ENCODE measurements at places on chromosomes 16 and 17.

- DNase-seq: no peak
These were observed 21.2 kb upstream of the GCSH start for GRCh38 chr16:81117436-81117835.

DNA sequence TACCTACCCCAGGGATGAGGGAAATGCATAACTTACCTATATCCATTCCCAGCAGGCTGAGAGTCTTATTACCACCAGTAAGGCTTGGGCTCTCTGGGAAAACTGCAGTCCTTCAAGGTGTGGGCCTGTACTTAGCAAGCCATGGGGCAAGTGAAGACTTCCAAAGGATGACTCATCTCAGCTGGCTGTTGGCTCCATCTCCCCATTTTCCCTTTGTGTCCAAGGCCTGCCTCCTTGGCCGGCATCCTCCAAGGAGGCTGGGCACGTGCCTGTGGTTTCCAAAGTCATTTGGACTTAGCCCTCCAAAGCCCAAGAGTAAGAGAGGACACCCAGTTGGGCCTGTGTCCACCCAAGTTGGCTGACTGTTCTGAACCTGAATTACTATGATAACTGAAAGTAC lies 89.8 kb downstream of the TMEM100 start:
- DNase-seq: no peak

DNA sequence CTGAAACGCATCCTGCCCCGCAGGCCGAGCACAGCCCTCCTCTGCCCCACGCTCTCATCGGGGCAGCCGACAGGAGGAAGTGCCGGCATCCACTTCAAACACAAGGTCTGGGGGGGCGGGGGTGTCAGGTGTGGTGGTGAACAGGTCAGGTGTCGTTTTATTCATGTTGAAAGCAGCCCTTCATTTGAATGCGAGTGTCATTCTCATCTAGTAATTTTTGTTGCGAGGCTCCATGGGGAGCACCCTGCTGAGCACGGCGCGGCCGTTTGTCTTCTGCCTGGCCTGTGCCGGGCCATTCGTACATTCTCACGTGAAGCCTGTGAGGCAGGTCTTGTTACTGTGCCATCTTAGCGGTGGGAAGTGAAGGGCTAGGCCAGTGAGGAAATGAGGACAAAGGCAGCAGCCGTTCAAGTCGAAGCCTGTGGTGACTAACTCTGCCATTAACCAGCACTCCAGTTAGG lies 1.9 kb downstream of the ACSF3 start:
- no peak for DNase-seq

GRCh38 chr16:10312784-10313724 lies 72.8 kb upstream of the ATF7IP2 start:
- DNase-seq: no peak

- DNase-seq: no peak
These were observed at the start of gene HBZ for GRCh38 chr16:152141-153128. TSS of gene HBZ (plus strand) at chr16:152644. CDS start at chr16:152910, 266 bp downstream.

- DNase-seq: no peak
These were observed 2.8 kb downstream of the RECQL5 start for GRCh38 chr17:75664099-75664549.

DNA sequence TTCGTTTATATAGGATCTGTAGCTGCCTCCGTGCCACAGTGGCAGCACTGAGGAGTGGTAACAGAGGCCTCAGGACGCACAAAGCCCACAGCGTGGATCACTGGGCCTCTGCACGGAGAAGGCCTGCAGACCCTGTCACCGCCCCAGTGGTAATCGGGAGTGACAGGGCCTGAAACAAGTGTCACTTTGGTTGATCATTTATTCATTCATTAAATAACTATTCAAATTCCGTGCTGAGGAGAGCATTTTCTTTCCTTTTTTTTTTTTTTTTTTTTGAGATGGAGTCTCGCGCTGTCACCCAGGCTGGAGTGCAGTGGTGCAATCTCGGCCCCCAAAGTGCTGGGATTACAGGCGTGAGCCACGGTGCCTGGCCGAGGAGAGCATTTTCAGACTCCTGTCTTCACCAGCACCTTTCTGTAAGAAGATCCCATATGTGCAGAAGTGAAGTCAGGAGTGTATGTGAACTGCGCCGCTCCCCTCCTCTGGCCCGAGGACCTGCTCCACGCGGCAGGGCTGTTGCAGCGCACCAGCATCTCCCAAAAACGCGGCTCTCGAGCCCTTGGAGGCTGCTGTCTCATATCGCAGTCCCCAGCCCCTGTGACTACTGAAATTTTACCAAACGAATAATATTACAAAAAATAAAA lies 44.9 kb upstream of the TRAP1 start:
- DNase-seq: no peak

- DNase-seq: no peak
These were observed 220.5 kb downstream of the C16orf78 start for GRCh38 chr16:49594153-49594552.

- no peak for DNase-seq
These were observed 33.7 kb downstream of the RGS9 start for GRCh38 chr17:65170839-65171238.

DNA sequence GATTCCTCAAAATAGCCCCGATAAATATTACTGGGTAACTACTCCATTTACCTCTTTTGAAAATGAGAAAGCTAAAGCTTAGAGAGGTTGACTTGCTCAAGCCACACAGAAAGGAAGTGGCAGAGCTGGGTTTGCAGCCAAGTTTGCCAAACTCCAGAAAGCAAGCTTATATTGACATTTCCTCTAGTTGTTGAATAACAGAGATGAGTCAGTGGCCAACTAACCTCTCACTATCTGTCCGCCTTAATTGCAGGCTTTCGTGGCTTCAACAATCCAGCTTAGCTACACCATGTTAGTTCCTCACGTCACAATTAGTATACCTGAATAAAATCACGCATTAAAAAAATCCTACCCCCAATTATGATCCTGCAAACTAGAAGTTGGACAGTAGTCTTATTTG lies 151.7 kb downstream of the CNTNAP4 start:
- DNase-seq: no peak

DNA sequence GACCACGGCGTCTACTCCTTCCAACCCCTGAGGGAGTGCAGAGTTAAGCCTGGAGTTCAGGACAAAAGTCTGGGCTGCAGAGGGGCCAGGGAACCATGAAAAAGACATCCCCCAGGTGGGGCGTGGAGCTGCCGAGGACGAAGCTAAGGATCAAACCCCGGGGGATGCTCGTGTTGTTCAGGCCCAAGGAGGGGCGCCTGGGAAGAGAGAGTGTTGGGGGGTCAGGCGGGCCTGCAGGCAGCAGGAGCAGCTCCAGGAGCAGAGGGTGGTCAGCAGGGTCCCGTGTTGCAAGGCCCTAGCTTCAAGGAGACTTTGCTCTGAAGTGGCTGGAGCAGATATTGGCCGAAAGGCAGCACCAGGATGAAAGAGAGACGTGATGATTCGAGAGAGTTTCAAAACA lies 26.7 kb downstream of the NECAB2 start:
- no peak for DNase-seq

DNA sequence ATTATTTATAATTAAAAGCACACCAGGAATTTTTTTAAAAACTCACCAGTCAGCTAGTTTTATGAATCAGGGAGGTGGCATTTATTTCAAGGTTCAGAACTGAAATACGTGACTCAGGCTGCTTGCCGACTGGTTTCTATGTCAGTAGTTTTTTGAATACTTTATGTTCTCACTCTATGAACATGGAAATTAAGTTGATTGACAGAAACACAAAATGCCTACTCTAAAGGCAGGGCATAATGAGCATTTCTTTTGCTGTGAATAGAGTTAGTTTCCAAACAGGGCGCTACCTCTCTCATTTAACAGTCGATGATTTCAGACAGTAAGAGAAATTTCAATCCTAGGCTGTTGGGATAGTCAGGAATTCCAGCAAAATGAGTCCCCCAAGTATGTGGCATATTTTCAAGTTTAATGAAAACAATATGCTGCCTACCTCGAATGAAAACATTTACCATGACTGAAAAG lies 6.7 kb downstream of the HS3ST3B1 start:
- DNase-seq: no peak

GRCh38 chr16:6643080-6643686 lies 689.5 kb upstream of the RBFOX1 start:
- no peak for DNase-seq

- no peak for DNase-seq
These were observed 1.0 kb upstream of the CDH16 start for GRCh38 chr16:66919569-66920298.

GRCh38 chr16:25855818-25856217 lies 164.1 kb downstream of the HS3ST4 start:
- no peak for DNase-seq

GRCh38 chr16:88924834-88925539 lies 52.0 kb downstream of the CBFA2T3 start:
- DNase-seq: peak; percentile 100

DNA sequence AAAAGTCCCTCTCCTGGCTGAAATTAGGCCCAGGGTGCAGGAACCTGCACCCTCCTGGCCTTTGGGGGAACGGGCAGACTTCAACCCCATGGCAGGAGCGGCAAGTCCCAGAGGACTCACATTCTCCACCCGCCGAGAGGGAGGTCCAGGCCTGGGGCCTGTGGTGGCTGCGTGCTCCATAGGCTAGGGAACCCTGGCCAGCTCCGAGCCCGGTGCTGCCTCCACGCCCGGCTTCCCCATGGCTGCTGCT lies 130 bp downstream of the CCDC78 start:
- DNase-seq: no peak

DNA sequence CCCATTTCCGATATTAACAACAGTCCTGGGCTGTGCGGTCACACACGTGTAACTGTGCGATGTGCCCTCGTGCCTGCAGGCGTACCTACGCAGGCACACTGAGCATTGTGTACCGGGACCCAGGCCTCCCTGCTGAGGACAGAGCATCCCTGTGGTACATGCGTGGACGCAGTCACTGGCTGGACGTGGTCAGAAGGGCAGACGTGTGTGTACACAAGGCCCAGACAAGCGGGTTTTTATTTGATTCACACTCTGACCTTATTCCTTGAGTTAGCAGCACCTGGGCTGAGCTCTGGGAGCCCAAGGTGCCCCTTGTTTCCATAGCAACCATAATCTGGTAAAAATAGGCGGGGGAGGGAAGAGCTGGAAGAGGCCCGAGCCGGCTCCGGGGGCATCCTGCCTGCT lies 19.5 kb downstream of the RAP1GAP2 start:
- DNase-seq: no peak

DNA sequence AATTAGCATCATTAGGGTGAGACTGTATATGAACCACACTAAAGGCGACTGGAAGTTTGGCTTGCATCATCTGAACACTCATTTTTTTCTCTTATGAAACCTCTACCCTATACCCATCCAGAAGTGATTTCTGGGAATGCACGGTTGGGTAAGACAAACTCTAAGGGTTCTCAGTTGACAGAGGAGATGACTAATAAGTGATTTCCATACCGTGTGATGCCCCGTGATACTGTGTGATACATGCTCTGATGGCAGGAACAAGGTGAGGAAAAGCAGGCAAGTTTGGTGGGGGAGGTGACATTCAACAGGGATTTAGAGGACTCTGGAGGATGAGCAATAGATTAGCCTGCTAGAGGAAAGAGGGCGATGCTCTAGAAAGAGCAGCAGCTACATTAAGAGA lies 156.4 kb upstream of the CCL2 start:
- no peak for DNase-seq

DNA sequence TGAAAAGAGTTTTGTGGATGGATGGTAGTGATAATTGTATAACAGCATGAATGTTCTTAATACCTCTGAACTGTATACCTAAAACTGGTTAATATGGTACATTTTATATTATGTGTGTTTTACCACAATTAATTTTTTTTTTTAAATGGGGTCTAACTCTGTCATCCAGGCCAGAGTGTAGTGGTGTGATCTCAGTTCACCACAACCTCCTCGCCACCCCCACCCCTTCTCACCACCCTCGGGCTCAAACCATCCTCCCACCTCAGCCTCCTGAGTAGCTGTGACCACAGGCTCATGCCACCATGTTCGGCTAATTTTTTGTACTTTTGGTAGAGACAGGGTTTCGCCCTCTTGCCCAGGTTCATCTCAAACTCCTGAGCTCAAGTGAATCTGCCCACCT lies 123.2 kb downstream of the CDRT15L2 start:
- no peak for DNase-seq

GRCh38 chr17:48162306-48162934 lies 54.9 kb downstream of the SNX11 start:
- DNase-seq: no peak

GRCh38 chr17:2172999-2173398 lies 118.1 kb downstream of the HIC1 start:
- DNase-seq: no peak

DNA sequence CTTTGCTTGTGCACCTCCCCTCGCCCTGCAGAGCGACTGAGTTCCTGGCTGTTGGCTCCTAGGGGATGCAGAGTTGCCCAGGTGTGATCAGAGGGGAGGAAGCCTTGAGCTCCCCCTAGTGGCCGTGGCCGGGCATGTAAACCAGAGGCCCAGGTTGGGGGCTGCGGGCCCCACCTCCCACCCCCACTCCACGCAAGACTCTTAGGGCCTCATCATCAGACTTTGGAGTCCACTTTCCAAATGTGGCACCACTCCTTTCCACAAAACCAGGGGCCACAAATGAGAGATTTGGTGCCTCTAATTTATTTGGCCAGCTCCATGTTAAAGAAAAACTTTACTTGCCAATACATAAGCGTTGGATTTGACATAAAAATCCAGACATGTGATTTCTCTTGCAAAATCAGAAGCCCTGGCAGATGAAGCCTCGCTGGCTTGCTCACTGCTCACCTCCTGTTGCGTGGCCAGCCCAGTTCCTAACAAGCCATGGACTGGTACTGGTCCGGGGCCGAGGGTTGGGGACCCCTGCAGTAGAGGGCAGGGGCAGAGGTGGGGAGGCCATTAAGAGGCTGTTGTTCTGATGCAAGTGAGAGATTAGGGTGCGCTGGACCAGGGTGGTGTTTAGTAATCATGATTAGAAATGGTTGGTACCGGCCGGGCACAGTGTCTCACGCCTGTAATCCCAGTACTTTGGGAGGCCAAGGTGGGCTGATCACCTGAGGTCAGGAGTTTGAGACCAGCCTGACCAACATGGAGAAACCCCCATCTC lies 28.7 kb upstream of the GAS7 start:
- DNase-seq: peak; percentile 26

- no peak for DNase-seq
These were observed 3.5 kb upstream of the ITGAE start for GRCh38 chr17:3804503-3804931.

DNA sequence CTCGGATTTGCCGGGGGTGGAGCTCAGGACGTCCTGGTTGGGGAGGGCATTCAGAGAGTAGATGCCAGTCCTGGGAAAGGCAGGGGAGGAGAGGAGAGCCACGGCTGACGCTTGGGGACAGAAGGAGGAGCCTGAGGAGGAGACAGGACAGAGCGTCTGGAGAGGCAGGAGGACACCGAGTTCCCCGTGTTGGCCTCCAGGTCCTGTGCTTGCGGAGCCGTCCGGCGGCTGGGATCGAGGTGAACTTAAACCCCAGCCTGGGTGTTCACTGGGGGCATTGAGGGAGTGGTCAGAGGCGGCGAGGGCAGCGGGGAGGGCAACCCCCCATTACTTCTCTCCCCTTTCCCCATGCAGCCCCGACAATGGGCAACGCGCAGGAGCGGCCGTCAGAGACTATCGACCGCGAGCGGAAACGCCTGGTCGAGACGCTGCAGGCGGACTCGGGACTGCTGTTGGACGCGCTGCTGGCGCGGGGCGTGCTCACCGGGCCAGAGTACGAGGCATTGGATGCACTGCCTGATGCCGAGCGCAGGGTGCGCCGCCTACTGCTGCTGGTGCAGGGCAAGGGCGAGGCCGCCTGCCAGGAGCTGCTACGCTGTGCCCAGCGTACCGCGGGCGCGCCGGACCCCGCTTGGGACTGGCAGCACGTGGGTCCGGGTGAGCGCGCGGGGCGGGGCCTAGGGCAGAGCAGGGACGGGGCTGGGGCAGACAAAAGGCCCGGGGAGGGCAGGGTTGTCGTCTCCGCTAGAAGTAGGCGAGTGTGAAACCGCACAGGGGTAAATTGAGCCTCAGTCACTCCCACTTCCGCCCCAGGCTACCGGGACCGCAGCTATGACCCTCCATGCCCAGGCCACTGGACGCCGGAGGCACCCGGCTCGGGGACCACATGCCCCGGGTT lies 3.7 kb downstream of the NOL3 start:
- DNase-seq: peak; percentile 97

Measured in H54 (cell line).